ENCODE measurements at places on chromosomes 13 and 19. TPM values are rescaled to one million over a fixed set of nuclear protein-coding genes. Genes with fewer than 3 reads are reported as not detected.

ZNF584 gene
- total RNA-seq: 13.4 TPM

- DNase-seq: peak; percentile 78
These were observed 720 bp downstream of the FARP1 start for GRCh38 chr13:98143601-98144026.

- DNase-seq: no peak
These were observed 65.2 kb downstream of the GGACT start for GRCh38 chr13:100523411-100523810.

GRCh38 chr19:10603873-10604459 lies 16.9 kb upstream of the AP1M2 start:
- no peak for DNase-seq

GRCh38 chr13:52393572-52394357 lies 12.2 kb downstream of the THSD1 start:
- no peak for DNase-seq

Measured in aorta (tissue), 5 donors.